ENCODE measurements at places on chromosomes 7 and 10.

- DNase-seq: no peak
Measured at GRCh38 chr10:89946106-89946505, 244.7 kb downstream of the KIF20B start.

- no peak for DNase-seq
Measured at GRCh38 chr10:43136995-43137716, 1.1 kb upstream of the CSGALNACT2 start.

DNA sequence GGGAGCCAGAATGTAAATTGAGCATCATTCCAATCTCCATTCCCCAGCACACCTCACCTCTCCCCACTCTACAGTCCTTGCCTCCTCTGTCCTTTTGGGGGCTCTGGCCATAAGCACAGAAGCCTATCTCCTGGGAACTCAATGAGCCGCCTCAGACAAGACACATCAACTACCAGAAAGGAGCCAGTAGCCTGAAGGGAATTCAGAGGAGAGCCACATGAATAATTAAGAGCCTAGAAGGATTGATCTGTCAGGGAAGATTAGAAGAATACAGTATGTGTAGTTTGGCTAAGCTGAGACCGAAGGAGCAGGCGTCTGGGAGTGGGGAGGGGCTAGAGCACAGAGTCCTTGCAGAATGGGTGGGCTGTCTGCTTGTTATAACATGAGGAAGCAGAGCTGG is 31.2 kb downstream of the FRMD4A start:
- no peak for DNase-seq

- DNase-seq: no peak
Measured at GRCh38 chr7:47210281-47210854, 371.5 kb downstream of the TNS3 start.
